Glomerular endothelial cell (primary cell): ENCODE measurements at places on chromosomes 11 and 22. TPM values are rescaled to one million over a fixed set of nuclear protein-coding genes. Genes with fewer than 3 reads are reported as not detected.

MTNR1B gene
- total RNA-seq = not detected in 2 replicates

LIPT2 gene
- total RNA-seq = 2.8 and 3.6 TPM in 2 replicates

HOATZ gene
- not detected in 2 replicates for total RNA-seq

- no peak for DNase-seq
Observed at GRCh38 chr22:23518376-23519187, 61.5 kb downstream of the IGLL1 start.

- DNase-seq = no peak
Observed at GRCh38 chr11:32831221-32831620, 1.5 kb downstream of the PRRG4 start.

- no peak for DNase-seq
Observed at GRCh38 chr22:19291218-19291579, 320 bp downstream of the CLTCL1 start.
